ENCODE measurements at places on chromosomes 5 and 9.

GRCh38 chr5:8239646-8240045 lies 370.7 kb downstream of the MTRR start:
- no peak for DNase-seq

- DNase-seq, result no peak
Measured at GRCh38 chr9:126123927-126124326, 202.7 kb upstream of the MVB12B start.

GRCh38 chr5:172565455-172565854 lies 75.6 kb upstream of the NEURL1B start:
- DNase-seq, result no peak

DNA sequence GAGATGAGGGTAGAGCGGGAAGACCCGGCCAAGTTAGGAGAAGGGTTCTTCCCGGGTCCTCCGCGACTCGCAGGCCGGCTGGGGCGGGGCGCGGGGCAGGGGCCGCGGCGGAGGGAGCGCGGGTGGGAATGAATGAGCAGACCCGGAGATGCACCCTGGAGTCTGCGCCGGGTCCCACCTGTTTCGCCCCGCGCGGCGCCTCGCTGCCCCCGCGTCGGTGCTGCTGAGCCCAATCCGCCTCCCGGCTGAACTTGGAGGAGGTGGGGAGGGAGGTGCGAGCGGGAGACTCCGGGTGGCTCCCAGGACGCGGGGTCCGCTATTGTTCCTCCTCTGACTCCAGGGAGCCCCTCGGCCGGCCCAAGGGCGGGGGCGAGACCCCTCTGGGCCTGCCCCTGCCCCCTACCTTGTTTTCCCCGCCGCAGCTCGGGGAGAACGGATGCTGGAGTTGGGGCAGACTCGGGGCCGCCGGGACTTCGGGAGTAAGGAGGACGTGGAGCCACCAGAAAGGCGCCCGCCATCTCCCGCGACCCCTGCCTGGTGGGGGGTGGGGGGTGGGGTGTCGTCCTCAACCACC lies 659 bp downstream of the RAI14 start:
- DNase-seq, result peak; percentile 4

DNA sequence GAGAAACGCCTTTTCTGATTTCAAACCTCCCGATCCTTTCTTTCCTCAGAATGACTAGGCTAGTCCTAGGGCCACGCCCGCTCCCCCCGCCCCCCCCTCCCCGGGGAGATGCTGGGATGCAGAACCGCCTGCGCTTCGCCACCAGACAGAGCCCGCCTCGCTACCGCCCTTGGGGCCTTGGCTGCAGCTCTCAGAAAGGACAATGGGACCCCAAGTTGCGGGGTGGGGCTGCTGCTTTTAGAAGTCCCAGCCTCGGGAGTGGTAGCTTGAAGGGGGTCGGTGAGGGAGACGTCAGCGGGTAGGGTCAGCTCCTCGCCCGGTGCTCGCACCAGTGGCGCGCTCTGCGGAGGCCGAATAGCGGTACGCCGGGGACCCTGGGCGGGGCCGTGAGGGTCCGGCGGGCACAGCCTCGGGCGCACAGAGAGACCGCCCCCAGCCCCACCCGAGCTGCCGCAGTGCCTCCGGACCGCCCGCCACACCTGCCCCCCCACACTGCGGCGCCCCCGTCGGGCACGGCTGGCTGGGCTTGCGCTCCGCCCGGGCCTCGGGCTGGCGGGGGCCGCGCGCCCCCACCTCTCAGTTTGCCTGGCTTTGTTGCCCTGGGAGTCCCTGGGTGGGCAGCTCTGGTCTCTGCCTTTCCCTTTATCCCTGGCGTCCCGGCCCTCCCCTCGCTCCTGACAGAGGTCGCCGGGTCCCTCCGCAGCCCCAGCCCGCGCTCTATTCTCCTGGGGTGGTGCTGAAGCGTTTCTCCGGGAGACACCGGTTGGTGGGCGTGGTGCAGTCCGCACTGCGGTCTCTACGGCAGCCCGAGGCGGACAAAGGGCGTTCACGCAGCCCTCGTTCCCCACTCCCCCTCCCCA lies 1.2 kb downstream of the MAP1B start:
- DNase-seq, result no peak

GRCh38 chr5:122845229-122846050 lies at the start of gene SNX24:
SNX24 (plus strand) TSS chr5:122845613; CDS start chr5:122845634, 21 bp downstream.
- DNase-seq, result peak; percentile 53

DNA sequence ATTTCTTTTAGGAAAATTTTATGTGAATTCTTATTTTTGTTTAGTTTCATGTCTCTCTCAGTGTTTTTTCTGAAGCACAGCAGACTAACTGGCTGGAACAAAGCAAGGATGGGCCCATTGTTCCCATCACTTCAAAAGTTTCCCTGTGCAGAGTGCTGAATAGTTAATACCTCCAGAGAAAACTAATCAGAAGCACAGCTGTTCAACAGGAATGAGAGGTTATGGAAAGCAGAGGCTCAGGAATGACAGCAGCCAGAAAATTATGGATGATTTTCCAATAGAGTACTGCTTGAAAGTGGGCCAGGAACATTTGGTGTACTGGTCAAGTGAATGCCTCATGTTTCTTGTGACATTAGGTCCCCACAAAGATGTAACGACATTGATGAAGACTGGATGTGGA lies 173.0 kb upstream of the TARS1 start:
- no peak for DNase-seq

GRCh38 chr9:78565481-78565880 lies 268.6 kb downstream of the PSAT1 start:
- no peak for DNase-seq

GRCh38 chr9:69363191-69363590 lies 38.2 kb downstream of the ENTREP1 start:
- no peak for DNase-seq

GRCh38 chr9:108903420-108904103 lies 30.4 kb downstream of the ELP1 start:
- DNase-seq, result no peak

- DNase-seq, result no peak
Measured at GRCh38 chr5:77285251-77285841, 74.9 kb downstream of the PDE8B start.

- no peak for DNase-seq
Measured at GRCh38 chr5:36070687-36071571, 4.2 kb upstream of the UGT3A2 start.

- DNase-seq, result no peak
Measured at GRCh38 chr5:122163121-122164069, 34.0 kb downstream of the ZNF474 start.

DNA sequence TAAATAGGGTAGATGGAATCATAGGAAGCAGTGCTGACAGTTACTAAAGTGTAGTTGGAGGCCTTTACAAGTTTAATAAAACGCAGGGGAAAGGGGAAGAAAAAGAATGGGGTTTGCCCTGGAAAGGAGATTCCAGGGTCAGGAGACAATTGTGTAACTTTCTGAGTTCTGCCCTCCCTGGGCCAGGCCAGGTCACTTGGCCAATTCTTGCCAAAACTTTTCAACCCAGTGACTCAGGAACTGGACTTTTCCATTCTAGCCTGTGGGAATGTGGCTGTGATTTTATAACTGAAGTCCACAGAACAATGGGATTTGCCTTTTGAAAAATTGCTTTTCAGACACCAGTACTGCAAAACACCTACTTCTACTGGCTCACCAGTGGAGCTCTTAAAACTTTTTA lies 289.8 kb upstream of the ANKRD55 start:
- DNase-seq, result no peak

DNA sequence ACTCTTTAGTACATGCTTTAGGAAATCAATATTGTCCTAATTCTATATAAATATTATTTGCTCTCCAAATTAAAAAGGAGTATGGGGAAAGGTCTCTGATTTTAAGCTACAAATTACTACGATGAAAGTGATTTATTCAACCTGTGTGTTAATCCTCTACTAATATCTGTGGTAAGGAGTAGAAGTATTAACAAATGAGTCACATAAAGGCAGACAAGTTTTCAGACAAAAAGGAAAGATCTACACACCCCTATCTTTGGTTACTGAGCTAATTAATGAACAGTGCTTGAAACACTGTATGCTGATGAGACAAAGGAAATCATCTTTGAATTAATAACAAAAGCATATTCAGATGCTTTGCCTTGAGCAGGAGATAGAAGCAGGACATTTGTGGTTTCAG lies 15.9 kb downstream of the LOX start:
- DNase-seq, result no peak

GRCh38 chr5:3424946-3425345 lies 170.7 kb upstream of the IRX1 start:
- no peak for DNase-seq

GRCh38 chr5:35587419-35587818 lies 30.2 kb upstream of the SPEF2 start:
- no peak for DNase-seq

- DNase-seq, result no peak
Measured at GRCh38 chr5:176631383-176632200, 1.1 kb downstream of the EIF4E1B start.

DNA sequence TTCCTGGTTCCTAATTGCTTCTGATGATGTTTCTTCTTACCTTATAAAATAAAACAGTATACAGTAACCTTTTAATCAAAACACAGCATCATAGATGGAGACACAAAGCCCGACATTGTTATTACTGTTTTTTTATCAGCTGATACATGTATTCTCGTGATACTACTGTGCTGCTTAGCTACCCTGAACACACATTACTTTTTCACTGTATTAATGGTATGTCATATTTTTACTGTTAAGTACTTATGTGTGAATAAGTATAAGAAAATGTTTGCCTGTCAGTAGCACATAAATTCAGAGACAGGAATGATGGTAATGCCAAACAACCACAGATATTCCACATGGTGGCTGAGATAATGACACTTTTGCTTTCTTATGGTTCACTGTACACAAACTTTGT lies 68.7 kb downstream of the RAB24 start:
- DNase-seq, result no peak

GRCh38 chr9:129783516-129784361 lies 19.2 kb upstream of the TOR1B start:
- peak; percentile 71 for DNase-seq

- no peak for DNase-seq
Measured at GRCh38 chr5:129074903-129075302, 19.6 kb upstream of the ISOC1 start.

- DNase-seq, result no peak
Measured at GRCh38 chr9:91034976-91035824, 233.6 kb downstream of the SYK start.

GRCh38 chr9:76528056-76528455 lies 69.1 kb downstream of the GCNT1 start:
- no peak for DNase-seq

- no peak for DNase-seq
Measured at GRCh38 chr5:112687306-112687705, 50.4 kb upstream of the APC start.

DNA sequence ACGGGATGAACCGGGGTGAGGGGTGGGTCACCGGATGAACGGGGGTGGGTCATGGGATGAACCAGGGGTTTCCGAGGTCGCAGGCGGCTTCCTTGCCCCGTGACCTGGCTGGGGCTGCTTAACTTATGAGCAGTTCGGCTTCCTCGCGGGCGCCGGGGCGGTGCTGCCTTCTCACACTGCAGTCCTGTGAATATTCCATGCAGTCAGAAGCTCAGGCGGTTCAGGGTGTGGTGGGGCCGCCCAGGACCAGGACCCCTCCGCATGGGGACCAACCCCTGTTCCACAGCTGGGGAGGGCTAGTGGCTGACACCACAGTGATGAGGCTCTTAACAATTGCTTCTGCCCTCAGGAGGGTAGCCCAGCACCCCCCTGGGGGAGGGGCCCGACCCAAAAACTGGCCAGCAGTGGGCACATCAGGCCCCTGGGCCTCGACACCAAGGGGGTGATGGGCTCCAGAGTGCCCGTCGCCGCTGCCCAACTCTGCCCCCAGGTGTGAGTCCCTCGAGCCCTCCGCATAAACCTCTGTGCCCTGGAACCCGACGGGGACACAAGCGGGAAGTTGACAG lies 30.9 kb upstream of the SLC9A3 start:
- no peak for DNase-seq

DNA sequence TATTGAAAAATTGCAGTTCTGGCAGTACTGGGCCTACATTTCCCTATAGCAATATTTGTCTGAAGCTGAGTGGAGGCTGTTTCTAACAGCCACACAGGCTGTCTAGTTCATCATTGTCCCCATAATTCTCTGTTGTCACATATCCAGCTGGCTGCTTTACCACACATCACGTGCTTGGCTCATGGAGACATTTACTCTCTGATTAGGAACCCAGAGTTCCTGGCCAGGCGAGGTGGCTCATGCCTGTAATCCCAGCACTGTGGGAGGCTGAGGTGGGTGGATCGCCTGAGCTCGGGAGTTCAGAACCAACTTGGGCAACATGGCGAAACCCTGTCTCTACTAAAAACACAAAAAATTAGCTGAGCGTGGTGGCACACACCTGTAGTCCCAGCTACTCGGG lies 81.4 kb downstream of the PGM5 start:
- DNase-seq, result no peak

DNA sequence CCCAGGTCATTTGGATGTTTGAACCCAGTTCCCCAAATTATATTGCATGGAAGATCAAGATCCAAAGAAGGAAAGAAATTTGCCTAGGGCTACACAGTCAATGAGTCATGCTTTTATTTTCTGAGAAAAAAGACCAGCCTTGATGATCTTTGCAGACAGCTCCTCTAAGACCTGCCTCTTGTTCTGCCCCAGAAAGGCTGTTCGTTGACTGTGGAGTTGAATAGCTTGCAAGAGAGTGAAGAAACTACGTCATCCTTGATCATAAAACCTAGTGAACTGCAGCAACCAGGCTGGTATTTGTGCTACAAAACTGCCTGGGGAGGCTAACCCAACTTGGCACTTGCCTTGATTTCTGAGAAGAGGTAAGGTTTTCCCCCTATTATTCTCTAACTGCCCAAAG lies 263.9 kb downstream of the PAPPA start:
- DNase-seq, result no peak

DNA sequence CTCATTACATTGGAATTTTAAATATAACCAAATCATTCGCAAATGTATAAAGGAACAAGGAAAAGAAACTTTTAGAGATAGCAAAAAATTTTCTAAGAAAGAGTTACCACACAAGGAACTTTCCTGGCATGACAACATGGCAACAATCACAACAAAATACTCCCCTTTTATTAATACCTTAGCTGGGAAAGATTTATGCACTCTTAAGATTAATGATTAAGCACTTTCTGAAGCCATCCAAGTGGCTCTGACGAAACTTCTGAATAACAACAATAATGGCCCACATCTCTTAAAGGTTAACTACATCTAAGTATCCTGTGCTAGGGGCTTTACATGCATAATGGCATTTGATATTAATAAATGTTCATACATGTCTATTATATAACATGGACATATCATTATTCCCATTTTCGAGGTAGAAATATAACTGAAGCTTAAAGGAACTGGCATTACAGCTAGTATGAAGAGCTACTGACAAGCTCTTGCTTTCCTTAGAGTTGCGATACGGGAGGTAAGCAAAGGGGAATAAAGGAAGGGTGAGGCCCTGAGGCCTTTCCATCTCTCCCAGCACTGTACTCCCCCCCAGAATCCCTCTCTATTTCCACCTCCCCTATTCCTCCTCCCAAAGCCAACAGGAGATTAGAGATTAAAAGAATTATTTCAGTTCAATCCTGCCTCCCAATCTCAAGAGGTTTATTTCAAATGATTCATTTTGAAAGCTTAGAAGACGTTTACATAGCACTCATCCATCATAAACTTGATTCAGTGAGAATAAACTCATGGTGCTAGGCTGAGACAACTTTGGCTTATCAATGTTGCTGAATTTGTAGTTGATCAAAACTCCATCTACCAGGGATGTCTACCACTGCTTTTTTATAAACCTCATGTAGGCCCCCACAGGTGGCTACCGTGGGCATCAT lies 9.6 kb downstream of the MTMR12 start:
- DNase-seq, result no peak
